ENCODE measurements at places on chromosomes 1 and 21.

DNA sequence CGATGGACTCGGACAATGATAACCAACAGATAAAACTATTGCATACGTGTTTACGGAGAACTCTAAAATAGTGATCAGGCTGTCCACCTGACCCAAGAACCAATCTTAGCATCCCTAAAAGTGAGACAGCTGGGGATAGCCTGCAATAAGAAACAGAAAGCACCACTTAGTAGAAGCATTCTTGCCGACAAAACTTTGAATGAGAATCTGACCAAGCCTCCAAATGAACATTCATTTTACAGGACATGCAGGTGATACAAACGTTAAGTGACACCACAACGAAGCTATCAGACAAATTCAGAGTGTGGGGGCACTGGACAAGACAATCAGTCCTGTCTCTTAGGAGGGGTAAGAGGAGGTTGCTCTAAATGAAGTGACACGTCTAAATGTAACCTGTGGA lies 1.2 kb downstream of the PSMG1 start:
- no peak for DNase-seq

DNA sequence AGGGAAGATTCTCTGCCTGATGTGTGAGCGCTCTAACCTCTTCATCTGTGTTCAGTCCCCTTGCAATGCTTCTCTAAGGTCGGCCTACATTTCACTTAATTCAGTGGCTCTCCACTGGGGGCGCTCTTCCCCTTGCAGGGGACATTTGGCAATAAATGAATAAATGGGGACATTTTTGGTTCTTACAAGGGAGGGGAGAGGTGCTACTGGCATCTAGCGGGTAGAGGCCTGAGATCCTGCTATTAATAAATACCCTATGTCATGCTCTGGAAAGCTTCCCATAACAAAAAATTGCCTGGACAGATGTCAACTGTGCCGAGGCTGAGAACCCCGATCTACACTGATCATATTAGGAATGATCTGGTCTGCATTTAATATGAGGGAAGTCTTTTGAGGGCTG lies 25.9 kb upstream of the DNAJC11 start:
- peak; percentile 71 for DNase-seq

GRCh38 chr1:76125473-76126219 lies 51.1 kb downstream of the ST6GALNAC3 start:
- no peak for DNase-seq

- DNase-seq, result no peak
Measured at GRCh38 chr1:93704052-93704451, 22.4 kb upstream of the BCAR3 start.

DNA sequence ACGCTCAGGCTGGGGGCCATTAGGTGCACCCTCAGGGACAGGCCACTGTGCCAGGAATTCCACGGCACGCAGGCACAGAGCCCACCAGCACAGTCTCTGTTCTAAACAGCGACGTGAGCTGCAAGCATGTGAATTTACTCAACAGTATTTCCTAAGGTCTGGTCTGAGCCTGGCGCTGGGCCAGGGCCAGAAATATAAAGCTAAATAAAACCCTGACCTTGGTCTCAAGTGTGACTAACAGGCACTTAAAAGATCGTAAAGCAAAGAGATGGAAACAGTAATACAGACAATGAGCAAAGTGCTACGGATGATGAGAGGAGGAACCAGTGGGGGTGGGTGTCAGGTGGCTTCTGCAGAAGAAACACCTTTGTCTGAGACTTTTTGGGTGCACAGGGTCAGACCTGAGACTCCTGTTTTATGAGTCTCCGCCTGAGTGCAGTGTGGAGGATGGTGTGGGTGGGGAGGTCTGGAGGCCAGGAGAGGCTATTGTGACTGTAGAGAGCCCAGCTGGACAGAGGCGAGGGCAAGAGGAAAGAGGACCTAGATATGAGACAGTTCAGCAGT lies 53.4 kb upstream of the EDN2 start:
- peak; percentile 84 for DNase-seq

- no peak for DNase-seq
Measured at GRCh38 chr1:116033322-116033721, 57.0 kb downstream of the SLC22A15 start.

GRCh38 chr1:192878249-192878648 lies 69.4 kb downstream of the RGS2 start:
- peak; percentile 83 for DNase-seq

DNA sequence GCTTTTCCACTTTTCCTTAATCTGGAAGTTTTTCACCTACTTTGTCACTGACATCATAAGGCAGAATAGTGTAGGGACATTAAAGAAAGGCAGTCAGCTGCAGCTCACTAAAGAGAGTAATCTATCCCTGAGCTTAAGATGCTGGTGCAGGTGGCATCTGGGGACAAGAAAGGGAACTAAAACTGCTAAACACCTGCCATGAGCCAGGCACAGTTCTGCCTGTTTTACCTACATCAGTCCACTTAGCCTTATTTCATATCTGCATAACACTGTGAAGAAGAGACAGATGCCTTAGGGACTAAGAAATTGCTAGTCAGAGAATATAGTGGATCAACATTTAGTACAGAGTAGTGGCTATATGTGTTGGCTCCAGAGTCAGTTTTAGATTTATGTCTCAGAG lies 88.1 kb downstream of the GPATCH2 start:
- DNase-seq, result no peak

DNA sequence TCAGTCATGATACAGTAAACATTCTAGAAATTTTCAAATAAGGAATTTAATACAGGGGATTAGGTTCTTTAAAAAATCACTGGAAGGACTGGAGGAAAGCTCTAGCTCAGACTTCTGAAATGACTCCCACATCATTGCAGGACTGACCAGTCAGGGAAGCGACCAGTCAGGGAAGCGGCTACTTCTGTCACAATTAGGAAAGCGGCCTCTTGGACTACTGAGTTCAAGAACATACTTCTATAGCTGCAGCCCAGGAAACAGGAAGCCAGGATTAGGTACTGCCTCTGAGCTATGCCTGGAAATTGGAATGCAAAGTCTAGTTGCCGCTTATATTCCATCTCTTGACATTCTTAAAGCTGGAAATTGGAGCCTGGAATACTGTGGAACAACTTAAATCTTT lies 45.5 kb downstream of the USP25 start:
- no peak for DNase-seq

GRCh38 chr1:55286856-55287602 lies 71.9 kb upstream of the USP24 start:
- peak; percentile 37 for DNase-seq

- peak; percentile 21 for DNase-seq
Measured at GRCh38 chr1:16441282-16441665, 750 bp downstream of the NECAP2 start.

- DNase-seq, result peak; percentile 1
Measured at GRCh38 chr1:107405236-107405635, 264.4 kb downstream of the NTNG1 start.

DNA sequence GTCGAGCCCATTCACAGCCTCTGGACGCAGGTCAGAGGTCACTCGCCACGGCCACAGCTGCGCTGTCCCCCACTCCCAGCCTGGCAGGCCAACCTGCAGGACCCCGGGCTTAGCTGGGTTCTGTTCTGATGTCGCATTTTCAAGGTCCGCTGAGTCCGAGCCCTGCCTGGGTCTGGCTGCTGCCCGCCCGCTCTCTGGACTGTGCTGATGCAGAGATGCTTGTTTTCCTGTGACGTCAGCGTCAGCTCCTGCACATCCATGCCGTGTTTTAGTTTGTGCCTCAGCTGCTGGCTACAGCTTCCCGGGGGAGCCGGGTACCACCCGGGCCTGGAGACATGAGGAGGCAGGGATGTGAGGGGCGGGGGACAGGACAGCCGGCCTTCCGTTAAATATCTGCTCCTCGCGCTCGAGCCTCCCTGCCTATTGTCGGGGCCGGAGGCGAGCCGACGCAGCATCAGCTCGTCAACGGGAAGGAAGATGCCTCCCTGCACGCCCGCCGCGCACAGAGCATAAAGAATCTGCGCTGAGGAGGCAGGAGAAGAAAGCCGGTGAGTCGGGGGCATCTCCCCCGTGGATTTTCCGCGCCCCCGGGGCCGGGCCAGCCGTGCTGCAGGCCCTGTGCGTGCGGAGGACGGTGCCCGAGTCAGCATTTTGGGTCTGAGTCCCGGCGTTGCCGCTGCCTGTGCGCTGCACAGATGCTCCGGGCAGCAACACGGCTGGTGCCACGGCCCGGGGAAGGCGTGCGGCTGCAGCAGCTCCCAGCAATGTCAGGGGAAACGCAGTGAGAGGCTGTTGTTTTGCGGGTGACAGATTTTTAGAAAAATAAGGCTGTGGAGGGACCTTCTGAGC lies 23.4 kb downstream of the PRKCZ start:
- peak; percentile 57 for DNase-seq
